ENCODE measurements at places on chromosomes 7 and 10. TPM values are rescaled to one million over a fixed set of nuclear protein-coding genes. Genes with fewer than 3 reads are reported as not detected.

TMEM236 gene
- 0.07 TPM for total RNA-seq

TBL2 gene
- 23.1 TPM for total RNA-seq

SH2D4B gene
- 0.50 TPM for total RNA-seq

GALNT17 gene
- total RNA-seq: 122 TPM

INTS1 gene
- 109 TPM for total RNA-seq

MRLN gene
- total RNA-seq: not detected

CPVL gene
- total RNA-seq: 11.7 TPM

AP5Z1 gene
- total RNA-seq: 31.1 TPM

CYP3A4 gene
- total RNA-seq: not detected

PNLIP gene
- not detected for total RNA-seq

PROSER2 gene
- 1.4 TPM for total RNA-seq

AKR1E2 gene
- total RNA-seq: 24.0 TPM

CDHR3 gene
- 29.1 TPM for total RNA-seq

FAM25A gene
- total RNA-seq: not detected

SLC16A9 gene
- 10.4 TPM for total RNA-seq

All from dorsolateral prefrontal cortex (tissue), 122 donors.